Left renal pelvis (tissue), 4 donors: ENCODE measurements at places on chromosomes 3 and 15. TPM values are rescaled to one million over a fixed set of nuclear protein-coding genes. Genes with fewer than 3 reads are reported as not detected.

The HAPLN3 gene
- polyA plus RNA-seq: 2.2 TPM

DNA sequence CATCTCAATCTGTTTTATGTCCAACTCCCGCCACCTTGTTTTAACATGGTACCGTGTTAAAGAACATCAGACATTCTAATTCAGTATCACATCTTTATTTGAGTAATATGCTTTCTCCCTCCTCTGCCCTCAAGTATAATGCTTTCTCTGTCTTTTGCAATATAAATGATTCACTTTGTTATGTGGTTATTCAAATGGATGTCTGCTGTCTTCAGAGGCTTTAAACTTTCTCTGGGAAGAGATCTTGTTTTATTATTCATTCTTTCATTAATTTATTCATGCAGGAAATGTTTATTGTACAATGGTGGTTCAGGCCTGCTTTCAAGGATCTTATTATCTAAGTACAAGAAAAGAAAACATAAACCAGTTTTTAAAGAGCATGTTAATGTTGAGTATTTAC, 57.1 kb downstream of the RAP2B start:
- DNase-seq: no peak

The INSYN1 gene
- polyA plus RNA-seq: 17.1 TPM

DNA sequence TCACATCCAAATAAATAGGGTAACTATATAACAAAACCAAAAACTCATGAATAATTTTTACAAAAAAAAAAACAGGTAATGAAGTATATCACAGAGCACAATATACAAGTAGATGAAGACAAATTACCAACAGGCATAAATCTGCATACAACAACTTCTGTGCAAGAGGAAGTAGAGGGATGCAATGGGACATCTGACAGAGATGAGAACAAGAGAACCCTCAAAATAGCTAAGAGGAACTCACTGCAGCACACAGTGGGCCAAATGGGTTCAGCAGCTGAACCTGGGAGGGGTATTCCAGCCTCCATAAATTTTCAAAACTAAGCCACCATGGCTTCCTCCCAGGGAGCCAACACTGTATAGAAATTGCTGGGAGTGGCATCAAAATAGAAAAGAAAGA, 9.6 kb upstream of the BTLA start:
- DNase-seq: no peak

The SORD gene
- 20.0 TPM for polyA plus RNA-seq

- no peak for DNase-seq
Measured at GRCh38 chr3:48398701-48399386, 26.8 kb downstream of the FBXW12 start.

DNA sequence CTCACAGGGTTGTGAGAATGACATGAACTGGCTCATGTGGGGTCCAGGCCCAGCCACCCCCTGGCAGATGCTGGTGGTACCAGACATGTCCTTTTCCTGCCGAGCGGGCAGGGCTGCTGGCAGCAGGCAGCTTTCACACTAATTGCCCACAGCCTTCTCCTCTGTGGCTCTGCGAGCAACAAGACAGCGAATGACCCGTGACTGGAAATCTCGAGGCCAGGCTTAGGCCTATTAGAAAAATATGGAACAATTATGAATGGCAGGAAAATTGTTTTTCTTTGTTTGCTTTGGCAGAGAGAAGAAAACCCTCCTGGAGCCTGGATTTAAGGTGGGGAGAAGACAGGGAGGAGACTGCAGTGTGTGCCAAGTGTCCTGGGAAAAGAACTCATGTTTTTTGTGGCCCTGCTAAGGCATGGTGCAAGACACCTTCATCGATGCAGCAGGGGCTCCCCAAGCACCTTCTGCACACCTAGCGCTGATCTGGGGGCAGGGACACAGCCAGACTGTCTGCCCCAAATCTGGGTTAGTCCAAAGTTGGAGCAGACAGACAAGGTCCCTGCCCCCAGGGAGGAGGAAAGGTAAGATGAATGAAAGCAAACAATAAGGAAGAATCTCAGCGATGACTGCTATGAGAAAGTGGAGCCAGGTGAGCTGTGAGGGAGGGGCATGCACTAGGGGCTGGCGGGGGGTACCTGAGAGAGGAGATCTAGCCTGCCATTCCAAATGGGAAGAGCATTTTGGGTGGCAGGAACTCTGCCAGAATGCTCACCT, 193.8 kb upstream of the TLE3 start:
- DNase-seq: no peak

- DNase-seq: no peak
Measured at GRCh38 chr3:133381346-133382109, 18.3 kb upstream of the BFSP2 start.

- no peak for DNase-seq
Measured at GRCh38 chr3:120625159-120625586, 29.0 kb downstream of the NDUFB4 start.

The NANOGP8 gene
- 0.21 TPM for polyA plus RNA-seq

DNA sequence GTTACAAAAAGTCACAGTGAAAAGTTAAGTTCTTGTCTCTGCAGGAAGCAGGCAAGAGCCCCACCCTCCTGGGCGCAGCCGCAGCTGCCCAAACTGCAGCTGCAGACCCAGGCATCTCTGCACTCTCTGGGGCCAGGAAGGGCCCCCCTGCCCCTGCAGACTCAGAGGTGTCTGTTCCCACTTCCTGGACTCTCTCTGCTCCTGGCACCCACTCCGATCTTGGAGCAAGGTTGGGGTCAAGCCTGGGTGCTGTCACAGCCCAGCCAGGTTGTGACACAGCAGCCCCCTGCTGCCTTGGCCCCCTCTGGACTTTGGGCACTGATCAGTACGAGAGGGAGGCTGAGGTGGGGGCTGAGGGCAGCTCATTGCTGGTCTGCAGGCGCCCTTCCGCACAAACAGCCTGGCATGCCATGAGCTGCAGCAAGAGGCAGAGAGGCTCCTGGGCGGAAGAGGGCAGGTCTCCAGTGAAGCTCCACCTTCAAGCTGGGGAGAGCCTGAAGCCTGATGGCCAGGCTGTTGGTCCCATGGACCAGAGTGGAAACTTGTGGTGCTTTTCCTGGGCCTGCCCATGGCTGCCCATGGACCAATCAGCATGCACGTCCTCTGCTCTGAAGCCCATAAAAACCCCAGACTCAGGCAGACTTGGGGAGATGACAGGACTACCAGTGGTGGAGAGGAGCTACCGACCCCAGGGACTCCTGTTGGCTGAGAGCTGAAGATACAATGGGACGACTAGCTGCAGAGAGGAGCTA, 42.9 kb upstream of the LRRFIP2 start:
- no peak for DNase-seq

GRCh38 chr3:137172728-137173127, 214.9 kb downstream of the IL20RB start:
- no peak for DNase-seq

- no peak for DNase-seq
Measured at GRCh38 chr3:194572143-194572789, 61.0 kb downstream of the TMEM44 start.

DNA sequence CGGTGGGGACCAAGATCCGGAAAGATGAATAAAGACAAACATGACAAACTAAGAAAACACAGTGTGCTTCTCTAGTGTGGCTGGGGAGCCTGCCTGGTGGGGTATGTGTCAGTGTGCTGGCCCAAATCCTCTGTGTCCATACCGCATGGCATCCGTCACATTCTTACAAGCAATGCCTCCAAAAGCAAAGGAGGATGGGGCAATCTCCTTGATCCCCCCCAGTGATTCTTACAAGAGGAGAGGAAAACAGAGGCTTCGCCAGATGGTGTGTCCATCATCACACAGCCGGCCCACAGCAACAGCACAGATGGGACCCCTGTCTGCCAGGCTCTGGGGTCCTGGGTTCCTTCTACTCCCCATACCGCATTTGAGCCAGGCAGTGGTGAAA, 558 bp upstream of the IL17RC start:
- DNase-seq: no peak

DNA sequence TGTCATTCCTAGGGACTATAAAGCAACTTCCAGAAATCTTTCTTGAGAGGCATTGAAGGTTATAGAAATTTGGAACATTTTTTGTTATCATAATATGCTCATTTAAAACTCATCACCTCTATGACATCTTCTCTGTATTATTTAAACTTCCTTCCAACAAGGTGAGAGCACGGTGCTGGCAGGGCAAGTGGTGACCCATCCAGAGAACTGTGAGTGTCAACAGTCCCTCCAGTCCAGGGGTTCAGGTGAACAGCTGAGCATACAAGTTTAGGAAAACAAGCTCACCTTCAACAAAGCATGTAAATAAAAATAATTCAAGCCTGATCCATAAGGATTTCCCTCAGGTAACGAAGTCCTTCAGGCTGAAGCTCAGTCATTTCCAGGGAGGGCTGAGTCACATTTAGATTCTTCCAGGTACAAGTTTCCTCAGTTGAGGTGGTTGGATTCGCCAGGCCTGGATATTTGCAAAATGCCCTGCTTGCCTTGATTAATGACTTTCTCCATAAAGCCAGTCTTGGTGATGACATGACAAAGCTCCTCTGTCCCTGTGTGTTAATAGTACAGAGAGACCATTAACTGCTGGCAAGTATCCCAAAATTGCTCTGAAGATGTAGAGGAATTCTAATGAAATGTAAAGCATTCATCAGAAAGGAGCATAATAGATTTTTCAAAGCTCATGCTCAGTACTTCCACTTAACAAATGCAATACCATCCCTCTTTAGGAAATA, 263.6 kb upstream of the GADL1 start:
- no peak for DNase-seq

- no peak for DNase-seq
Measured at GRCh38 chr3:43113671-43114070, 7.8 kb upstream of the POMGNT2 start.

The SCAMP5 gene
- polyA plus RNA-seq: 17.9 TPM

DNA sequence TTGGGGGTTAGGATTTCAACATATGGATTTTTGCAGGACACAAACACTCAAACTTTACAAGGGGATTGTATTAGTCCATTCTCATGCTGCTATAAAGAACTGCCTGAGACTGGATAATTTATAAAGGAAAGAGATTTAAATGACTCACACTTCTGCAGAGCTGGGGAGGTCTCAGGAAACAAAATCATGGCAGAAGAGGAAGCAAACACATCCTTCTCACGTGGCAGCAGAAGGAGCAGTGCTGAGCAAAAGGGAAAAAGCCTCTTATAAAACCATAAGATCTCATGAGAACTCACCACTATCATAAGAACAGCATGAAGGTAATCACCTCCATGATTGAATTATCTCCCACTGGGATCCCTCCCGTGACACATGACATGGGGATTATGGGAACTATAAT, 1183.1 kb downstream of the ZPLD1 start:
- DNase-seq: no peak

- no peak for DNase-seq
Measured at GRCh38 chr3:123283657-123284398, 82.1 kb downstream of the SEC22A start.

GRCh38 chr3:183172051-183172639, 9.6 kb upstream of the LAMP3 start:
- DNase-seq: no peak

- no peak for DNase-seq
Measured at GRCh38 chr3:23567917-23568316, 237.8 kb upstream of the UBE2E1 start.

DNA sequence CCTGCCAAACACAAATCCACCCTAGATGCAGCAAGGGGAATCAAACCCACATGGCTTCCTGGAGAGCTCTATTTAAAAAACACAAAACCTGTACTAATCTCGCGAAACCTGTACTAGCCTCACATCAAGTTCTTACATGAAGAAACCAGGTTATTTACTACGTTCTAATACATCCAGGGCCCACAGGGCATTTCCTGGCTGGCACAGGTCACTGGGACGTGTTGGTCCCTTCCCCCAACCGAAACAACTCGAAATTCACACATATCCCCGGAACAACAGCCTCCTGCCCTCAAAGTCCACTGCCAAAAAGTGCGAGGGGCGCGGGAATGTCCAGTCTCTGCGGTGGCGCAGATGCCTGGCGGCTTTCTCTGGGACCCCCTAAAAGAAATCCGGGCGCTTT, 955 bp downstream of the CDCP1 start:
- no peak for DNase-seq

GRCh38 chr3:11238060-11238459, 34.1 kb upstream of the ATG7 start:
- DNase-seq: no peak

DNA sequence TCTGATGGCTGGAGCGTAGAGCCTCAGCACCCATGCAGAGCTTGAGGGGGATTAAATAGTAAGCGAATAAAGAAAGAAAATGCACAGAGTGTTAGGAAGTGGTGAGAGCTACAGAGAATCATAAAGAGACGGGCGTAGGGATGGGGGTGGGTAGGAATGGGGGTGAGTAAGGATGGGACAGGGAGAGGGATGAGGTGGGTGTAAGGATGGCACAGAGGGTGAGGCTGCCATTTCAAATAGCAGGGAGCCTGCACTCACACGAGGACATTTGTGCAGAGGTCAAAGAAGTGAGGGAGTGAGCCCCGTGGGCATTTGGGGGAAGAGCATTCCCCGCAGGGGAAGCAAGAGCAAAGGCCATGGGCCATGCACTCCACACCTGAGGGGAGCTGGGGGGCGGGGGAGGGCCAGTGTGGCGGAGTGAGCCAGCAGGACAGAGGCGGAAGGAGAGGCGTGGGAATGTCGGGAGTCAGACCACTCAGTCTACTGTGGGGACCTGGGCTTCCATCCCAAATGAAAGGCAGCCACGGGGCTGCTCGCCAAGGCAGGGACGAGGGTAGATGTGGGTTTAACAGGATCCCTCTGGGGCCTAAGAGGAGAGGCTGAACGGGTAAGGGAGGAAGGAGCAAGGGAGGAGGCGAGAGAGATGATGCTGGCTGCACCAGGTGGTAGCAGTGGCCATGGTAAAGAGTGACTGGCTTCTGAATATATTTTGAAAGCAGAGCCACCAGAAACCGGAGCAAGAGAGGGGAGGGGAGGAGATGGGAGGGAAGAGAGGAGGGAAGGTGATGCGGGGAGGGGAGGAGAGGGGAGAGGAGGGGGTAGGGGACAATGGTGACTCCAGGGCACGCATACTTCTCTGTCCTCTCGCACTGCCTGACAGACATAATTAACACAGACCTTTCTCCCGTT, 35.2 kb upstream of the SLC6A6 start:
- DNase-seq: no peak

The THSD4 gene
- 96.3 TPM for polyA plus RNA-seq

DNA sequence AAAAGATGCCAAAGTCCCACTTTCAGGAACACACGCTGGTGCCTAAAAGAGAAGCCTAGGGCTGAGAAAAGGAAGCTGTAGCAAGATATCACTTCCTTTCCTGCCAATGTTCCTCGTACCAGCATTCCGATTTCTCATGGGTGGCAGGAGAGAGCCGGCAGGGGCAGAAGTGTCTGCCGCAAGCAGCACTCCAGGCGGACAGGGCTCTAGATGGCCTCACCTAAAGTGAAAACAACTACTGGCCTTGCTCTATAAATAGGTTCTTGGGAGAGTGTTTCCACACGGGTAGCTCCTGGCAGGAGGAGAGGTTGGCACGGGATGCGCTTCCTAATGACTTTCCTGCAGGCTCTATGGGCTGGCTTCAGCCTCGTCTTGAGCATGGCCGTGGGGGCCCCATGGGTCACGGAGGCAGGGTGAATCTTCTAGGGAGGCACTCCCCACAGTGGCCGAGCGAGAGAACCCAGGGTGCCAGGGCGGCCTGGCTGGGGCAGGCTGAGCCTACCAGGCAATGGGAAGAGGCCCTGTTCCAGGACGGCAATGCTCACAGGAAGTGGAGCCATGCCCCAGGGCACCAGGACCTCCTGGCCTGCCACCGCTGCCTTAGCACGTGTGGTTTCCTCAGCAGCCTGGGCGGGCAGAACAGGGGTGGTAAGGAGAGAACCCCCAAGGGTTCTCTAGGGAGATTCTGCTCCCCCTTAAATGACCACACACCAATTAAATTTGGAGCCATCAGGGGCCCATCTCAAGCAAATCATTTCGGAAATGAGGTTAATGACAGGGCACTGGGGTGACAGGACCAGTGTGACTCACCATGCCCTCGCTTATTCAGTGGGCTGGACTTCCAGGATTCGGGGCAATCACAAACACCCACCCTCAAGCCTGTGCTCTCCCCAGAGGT, 14.6 kb upstream of the DUSP7 start:
- DNase-seq: no peak
